ENCODE measurements at places on chromosomes 1 and 21. TPM values are rescaled to one million over a fixed set of nuclear protein-coding genes. Genes with fewer than 3 reads are reported as not detected.

OR10K2 gene
- not detected for polyA plus RNA-seq

CRABP2 gene
- 0.31 TPM for polyA plus RNA-seq

REG4 gene
- not detected for polyA plus RNA-seq

PRAMEF2 gene
- polyA plus RNA-seq: not detected

SPATA46 gene
- polyA plus RNA-seq: not detected

ATP13A2 gene
- 28.3 TPM for polyA plus RNA-seq

FCRL6 gene
- polyA plus RNA-seq: 2.1 TPM

KCNE1 gene
- not detected for polyA plus RNA-seq

PLXNA2 gene
- 0.15 TPM for polyA plus RNA-seq

MTARC1 gene
- polyA plus RNA-seq: 1.6 TPM

SH2D5 gene
- polyA plus RNA-seq: not detected

NUF2 gene
- polyA plus RNA-seq: 1.2 TPM

DISP3 gene
- not detected for polyA plus RNA-seq

NBPF4 gene
- polyA plus RNA-seq: 0.38 TPM

GJA9 gene
- polyA plus RNA-seq: not detected

BNIPL gene
- polyA plus RNA-seq: 0.13 TPM

Measured in IgD-negative memory B cell (primary cell).